Common myeloid progenitor, CD34-positive (primary cell): ENCODE measurements at places on chromosomes 16 and 17.

DNA sequence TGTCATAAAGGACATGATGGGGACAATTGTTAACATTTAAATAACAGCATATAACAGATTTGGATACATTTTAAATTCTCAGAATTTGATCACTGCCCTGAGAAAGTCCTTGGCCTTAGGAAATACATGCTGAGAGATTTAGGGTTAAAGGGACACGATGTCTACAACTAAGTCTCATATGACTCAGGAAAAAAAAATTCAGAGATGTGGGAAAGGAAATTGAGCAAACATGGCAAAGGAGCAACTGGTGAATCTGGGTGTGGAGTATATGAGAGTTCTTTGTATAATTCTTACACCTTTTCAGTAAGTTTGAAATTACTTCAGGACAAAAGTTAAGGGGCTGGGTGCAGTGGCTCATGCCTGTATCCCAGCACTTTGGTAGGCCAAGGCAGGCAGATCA, 18.2 kb downstream of the MPP3 start:
- H3K4me3 ChIP-seq = no peak overlapping the region
- no peaks in the 10 kb centered on the region for H3K4me1 ChIP-seq
- no peak overlapping the region for H3K27ac ChIP-seq
- no peak for DNase-seq
- no peaks in the 10 kb centered on the region for H3K36me3 ChIP-seq

DNA sequence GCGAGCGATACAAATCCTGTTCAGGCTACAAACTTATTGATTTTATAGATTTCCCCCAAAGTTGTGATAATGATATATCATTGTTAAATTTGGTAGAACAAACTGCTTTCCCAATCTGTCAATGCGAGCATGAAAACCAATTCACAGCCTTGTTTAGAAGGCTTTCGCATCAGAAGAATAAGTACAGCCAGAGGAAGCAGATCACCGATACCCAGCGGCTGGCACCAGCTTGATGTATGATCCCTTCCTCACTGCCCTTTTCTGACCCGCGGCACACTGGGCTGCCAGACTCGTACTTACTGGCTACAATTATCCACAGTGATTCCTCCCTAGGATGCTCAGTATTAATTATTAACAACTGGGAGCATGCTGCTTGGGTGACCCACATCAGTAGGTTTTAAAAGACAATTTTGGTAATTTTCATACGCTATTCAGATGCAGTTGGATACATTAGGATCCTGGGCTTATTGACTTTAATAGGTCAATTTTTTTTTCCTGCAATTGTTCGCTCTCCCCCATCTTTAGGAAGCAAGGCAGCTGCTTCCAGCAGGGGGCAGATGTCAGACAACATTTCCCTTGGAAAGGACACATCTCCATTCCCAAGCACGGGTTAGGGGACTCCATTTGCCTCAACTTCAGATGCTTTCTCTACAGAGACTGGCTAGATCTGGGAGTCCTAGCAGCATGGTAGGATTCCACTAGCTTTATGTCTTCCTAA, 582.7 kb upstream of the PSMD7 start:
- no peaks in the 10 kb centered on the region for H3K4me1 ChIP-seq
- H3K4me3 ChIP-seq = no peak overlapping the region
- no peak for DNase-seq
- peaks cover 2% of the 10 kb centered on the region for H3K27me3 ChIP-seq
- no peak overlapping the region for H3K27ac ChIP-seq

DNA sequence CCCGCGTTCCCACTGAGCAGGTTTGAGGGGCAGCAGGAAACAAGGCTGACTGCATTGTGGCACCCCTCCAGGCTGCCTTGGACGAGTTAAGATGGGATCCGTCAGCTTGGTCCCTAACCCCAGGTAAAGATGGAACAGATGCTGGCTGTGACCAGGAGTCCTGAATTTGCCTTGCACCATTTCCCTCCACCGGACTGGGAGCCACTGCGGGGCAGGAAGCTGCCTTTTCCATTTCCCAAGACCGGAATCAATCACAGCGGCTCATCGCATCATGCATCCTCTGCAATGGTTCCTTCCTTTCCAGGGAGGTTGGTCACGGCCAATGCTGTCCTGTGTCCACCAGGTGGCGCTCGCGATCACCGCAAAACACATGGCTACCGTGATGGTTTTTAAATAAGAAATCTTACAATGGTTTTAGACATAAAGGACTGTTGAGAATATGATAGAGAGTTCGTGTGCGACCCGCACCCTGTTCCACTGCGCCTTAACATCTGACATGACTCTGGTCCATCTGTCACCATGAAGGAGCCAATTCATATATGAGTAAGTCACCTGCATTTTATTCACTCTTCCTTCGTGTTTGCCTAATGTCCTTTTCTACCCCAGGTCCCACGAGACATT, 6.8 kb upstream of the MEAK7 start:
- no peak overlapping the region for H3K4me3 ChIP-seq
- no peak overlapping the region for H3K27ac ChIP-seq
- H3K4me1 ChIP-seq = peaks cover 11% of the 10 kb centered on the region
- no peaks in the 10 kb centered on the region for H3K36me3 ChIP-seq

- no peaks in the 10 kb centered on the region for H3K27me3 ChIP-seq
- DNase-seq = no peak
- no peaks in the 10 kb centered on the region for H3K36me3 ChIP-seq
- no peak overlapping the region for H3K27ac ChIP-seq
- no peak overlapping the region for H3K4me3 ChIP-seq
Observed at GRCh38 chr16:74192281-74192797, 104.3 kb upstream of the PSMD7 start.

- peaks cover 54% of the 10 kb centered on the region for H3K27me3 ChIP-seq
- H3K4me1 ChIP-seq = peaks cover 58% of the 10 kb centered on the region
- H3K36me3 ChIP-seq = peaks cover 7% of the 10 kb centered on the region
- DNase-seq = peak; percentile 67
- H3K4me3 ChIP-seq = peak overlapping the region; percentile 43
Observed at GRCh38 chr17:1490643-1491442, 1.6 kb downstream of the MYO1C start.

GRCh38 chr16:3346041-3346440, 9.6 kb upstream of the OR2C1 start:
- no peaks in the 10 kb centered on the region for H3K27me3 ChIP-seq
- DNase-seq = no peak
- no peaks in the 10 kb centered on the region for H3K36me3 ChIP-seq
- no peak overlapping the region for H3K27ac ChIP-seq

DNA sequence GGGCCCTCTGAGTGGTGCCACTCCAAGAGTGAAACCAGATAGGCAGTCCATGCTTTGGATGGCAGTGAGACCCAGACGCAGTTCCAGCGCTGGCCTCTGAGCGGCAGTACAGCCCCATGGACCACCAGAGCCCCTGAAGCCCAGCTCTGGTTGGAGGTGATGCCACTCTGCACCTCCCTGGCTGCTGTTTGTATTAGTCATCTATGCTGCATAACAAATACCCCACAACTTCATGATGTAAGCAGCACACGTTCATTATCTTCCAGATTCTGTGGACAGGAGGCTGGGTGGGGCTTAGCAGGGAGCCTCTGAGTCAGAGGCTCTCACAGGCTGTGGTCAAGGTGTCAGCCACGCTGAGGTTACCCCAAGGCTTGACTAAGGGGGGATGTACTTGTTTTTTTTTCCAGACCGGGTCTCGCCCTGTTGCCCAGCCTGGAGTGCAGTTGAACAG, 5.1 kb upstream of the NME4 start:
- no peak overlapping the region for H3K4me3 ChIP-seq
- peaks cover 5% of the 10 kb centered on the region for H3K4me1 ChIP-seq
- no peaks in the 10 kb centered on the region for H3K36me3 ChIP-seq

DNA sequence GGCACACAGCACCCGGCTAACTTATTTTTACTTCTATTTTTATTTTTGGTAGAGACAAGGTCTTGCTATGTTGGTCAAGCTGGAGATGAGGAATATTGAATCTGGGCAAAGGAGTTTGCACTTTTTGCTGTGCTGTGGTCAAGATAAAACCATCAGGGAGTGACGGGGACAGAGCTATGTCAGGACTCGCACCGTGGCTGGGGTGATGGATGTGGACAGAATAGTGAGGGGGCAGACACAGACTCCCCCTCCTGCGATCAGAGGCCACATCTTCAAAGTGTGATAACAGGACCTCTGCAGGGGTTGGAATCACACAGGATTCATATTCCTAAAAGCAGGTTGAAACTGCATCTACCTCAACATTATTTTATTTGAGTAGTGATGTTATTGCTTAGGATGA, 25.6 kb downstream of the IL21R start:
- H3K27me3 ChIP-seq = no peaks in the 10 kb centered on the region
- DNase-seq = no peak

DNA sequence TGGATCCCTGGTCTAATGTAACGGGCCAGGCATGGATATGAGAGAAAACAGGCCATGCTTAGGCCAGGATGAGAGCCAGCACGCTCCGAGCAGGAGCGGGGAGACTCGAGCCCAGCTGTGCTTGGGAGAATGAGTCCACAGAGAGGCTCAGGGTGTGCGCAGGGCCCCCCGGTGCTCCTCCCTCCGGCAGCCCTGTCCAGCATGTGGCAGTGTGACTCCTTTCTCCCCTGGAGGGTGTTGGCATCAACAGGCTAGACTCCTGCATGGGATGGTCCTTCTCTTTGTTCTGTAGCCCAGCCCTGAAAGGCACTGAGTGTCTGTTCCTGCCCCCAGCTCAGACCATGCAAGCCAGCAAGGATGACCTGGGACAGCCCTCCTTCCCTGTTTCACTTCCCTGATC, 23.4 kb downstream of the PGS1 start:
- H3K4me1 ChIP-seq = no peaks in the 10 kb centered on the region
- H3K36me3 ChIP-seq = peaks cover 91% of the 10 kb centered on the region
- no peak overlapping the region for H3K27ac ChIP-seq
- no peak for DNase-seq
- no peak overlapping the region for H3K4me3 ChIP-seq

GRCh38 chr16:23848958-23849357, 13.2 kb downstream of the PRKCB start:
- no peak for DNase-seq
- peaks cover 34% of the 10 kb centered on the region for H3K4me1 ChIP-seq
- no peaks in the 10 kb centered on the region for H3K27me3 ChIP-seq

GRCh38 chr17:77254951-77255825, 114.4 kb downstream of the SEC14L1 start:
- DNase-seq = no peak
- H3K36me3 ChIP-seq = no peaks in the 10 kb centered on the region
- H3K4me3 ChIP-seq = no peak overlapping the region
- H3K4me1 ChIP-seq = peaks cover 9% of the 10 kb centered on the region
- no peak overlapping the region for H3K27ac ChIP-seq

- H3K36me3 ChIP-seq = peaks cover 56% of the 10 kb centered on the region
- no peak for DNase-seq
- peaks cover 13% of the 10 kb centered on the region for H3K4me1 ChIP-seq
- H3K27ac ChIP-seq = no peak overlapping the region
- no peaks in the 10 kb centered on the region for H3K27me3 ChIP-seq
Observed at GRCh38 chr17:40019140-40019991, 4.1 kb downstream of the CSF3 start.

GRCh38 chr17:51054748-51055147, 65.9 kb downstream of the SPAG9 start:
- no peak overlapping the region for H3K27ac ChIP-seq
- H3K36me3 ChIP-seq = peaks cover 4% of the 10 kb centered on the region
- no peak overlapping the region for H3K4me3 ChIP-seq
- H3K27me3 ChIP-seq = no peaks in the 10 kb centered on the region
- no peaks in the 10 kb centered on the region for H3K4me1 ChIP-seq
